Upper lobe of left lung (tissue), 6 donors: ENCODE measurements at places on chromosomes 5 and 9. TPM values are rescaled to one million over a fixed set of nuclear protein-coding genes. Genes with fewer than 3 reads are reported as not detected.

PCDHA9 gene
- 0.39 TPM for total RNA-seq

AMBP gene
- 3.1 TPM for total RNA-seq

STPG3 gene
- total RNA-seq, result not detected

OTP gene
- not detected for total RNA-seq

FAM151B gene
- total RNA-seq, result 5.2 TPM

PCDHGB1 gene
- total RNA-seq, result 0.89 TPM

EXOSC3 gene
- total RNA-seq, result 24.1 TPM

RALGDS gene
- total RNA-seq, result 117 TPM

TXNDC8 gene
- total RNA-seq, result not detected

NAIP gene
- total RNA-seq, result 40.9 TPM

KCNMB1 gene
- total RNA-seq, result 1.1 TPM

PTPN3 gene
- total RNA-seq, result 18.8 TPM

PCA3 gene
- 0.17 TPM for total RNA-seq

TMC1 gene
- not detected for total RNA-seq

DOK3 gene
- 81.5 TPM for total RNA-seq
